ENCODE measurements at places on chromosomes 5 and 9.

DNA sequence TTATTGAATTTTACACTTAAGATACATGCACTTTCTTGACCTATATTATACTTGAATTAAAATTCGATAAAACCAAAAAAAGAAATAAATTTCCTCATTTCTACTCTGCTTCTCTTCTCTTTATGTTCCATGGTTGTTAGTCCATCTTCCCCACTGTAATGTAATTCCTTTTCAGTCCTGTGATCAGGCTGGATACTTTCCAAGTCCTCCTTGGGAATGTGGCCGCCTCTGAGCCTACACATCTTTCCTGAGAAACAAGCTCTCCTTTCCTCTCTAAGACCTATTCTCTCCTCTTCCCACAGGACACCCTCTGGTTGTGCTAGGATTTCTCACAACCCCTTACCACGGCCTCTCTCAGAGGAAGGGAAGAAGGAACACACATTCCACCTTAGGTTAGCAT is 285.1 kb downstream of the DNAH5 start:
- no peaks in the 10 kb centered on the region for H3K27me3 ChIP-seq
- DNase-seq: no peak
- H3K4me1 ChIP-seq: no peaks in the 10 kb centered on the region
- no peak overlapping the region for H3K27ac ChIP-seq
- H3K36me3 ChIP-seq: no peaks in the 10 kb centered on the region

GRCh38 chr5:158727136-158727535 is 372.6 kb downstream of the EBF1 start:
- peak; percentile 26 for DNase-seq
- H3K36me3 ChIP-seq: no peaks in the 10 kb centered on the region
- no peak overlapping the region for H3K27ac ChIP-seq
- no peaks in the 10 kb centered on the region for H3K27me3 ChIP-seq
- H3K4me3 ChIP-seq: no peak overlapping the region
- H3K4me1 ChIP-seq: no peaks in the 10 kb centered on the region

DNA sequence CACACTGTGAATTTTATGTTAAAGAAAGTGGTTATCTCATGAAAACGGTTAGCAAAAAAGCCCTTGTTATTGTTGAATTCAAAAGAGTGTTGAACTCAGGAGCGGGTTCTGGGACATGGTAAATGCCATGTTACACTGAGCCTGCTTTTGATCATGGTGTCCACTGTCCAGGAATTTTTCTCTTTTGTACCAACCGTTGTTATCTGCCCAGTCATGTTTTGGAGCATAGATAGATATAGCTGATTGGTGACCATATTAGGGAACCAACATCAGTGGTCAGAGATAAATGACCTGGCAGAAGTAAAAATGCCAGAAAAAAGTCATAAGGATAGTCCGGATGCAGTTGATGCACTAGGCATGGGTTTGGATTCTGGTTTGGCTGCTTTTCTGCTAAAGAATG is 29.3 kb downstream of the DOCK2 start:
- no peaks in the 10 kb centered on the region for H3K27me3 ChIP-seq
- no peak for DNase-seq
- no peaks in the 10 kb centered on the region for H3K36me3 ChIP-seq
- H3K4me1 ChIP-seq: no peaks in the 10 kb centered on the region
- H3K27ac ChIP-seq: no peak overlapping the region

DNA sequence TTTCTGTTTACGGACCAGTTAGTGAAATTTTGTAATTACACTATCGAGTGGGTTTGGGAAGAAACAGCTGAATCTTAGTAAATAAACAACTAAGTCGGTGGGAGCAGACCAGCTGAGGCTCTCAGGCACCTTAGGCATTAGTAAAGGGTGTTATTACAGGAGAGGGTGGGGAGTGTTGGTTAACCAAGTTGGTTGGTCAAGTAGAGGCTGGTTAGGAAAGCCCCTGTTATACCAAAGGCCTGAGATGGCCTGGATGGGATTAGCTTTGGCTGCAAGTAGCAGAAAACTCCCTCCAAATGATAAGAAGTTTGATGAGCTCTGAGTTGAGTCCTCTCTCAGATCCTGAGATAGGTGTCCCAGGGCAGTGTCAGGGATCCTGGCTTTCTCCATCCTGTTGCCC is 81.3 kb downstream of the PPARGC1B start:
- no peak overlapping the region for H3K4me3 ChIP-seq
- H3K27me3 ChIP-seq: no peaks in the 10 kb centered on the region
- no peak overlapping the region for H3K27ac ChIP-seq
- no peaks in the 10 kb centered on the region for H3K36me3 ChIP-seq
- no peak for DNase-seq

GRCh38 chr5:42953041-42953440 is 87.1 kb downstream of the ANXA2R start:
- no peaks in the 10 kb centered on the region for H3K27me3 ChIP-seq
- no peaks in the 10 kb centered on the region for H3K4me1 ChIP-seq
- DNase-seq: no peak
- H3K27ac ChIP-seq: no peak overlapping the region
- H3K4me3 ChIP-seq: no peak overlapping the region

DNA sequence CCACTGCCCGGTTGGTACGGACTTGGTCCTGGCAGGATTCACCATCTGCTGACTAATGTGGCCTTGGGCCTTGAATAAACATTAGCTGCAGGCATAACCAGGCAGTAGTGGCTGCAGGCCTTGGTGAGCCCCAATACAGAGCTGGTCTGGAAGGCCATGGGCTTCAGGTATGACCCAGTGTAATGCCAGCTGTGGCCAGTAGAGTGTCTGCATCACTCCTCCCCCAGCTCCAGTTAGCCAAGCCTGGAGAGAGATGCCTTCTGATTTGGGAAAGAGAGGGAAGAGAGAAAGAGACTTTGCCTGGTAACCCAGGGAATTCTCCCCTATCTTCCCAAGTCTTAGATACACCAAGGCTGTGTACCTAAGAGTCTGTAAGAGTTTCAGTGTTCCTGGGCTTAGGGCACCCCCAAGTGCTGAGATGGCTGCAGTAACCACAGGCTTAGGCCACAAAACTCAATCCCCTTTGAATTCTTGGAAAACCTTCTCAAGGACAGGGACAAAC is 5.6 kb upstream of the C5 start:
- H3K4me1 ChIP-seq: peaks cover 2% of the 10 kb centered on the region
- DNase-seq: no peak
- no peak overlapping the region for H3K27ac ChIP-seq
- no peaks in the 10 kb centered on the region for H3K36me3 ChIP-seq

DNA sequence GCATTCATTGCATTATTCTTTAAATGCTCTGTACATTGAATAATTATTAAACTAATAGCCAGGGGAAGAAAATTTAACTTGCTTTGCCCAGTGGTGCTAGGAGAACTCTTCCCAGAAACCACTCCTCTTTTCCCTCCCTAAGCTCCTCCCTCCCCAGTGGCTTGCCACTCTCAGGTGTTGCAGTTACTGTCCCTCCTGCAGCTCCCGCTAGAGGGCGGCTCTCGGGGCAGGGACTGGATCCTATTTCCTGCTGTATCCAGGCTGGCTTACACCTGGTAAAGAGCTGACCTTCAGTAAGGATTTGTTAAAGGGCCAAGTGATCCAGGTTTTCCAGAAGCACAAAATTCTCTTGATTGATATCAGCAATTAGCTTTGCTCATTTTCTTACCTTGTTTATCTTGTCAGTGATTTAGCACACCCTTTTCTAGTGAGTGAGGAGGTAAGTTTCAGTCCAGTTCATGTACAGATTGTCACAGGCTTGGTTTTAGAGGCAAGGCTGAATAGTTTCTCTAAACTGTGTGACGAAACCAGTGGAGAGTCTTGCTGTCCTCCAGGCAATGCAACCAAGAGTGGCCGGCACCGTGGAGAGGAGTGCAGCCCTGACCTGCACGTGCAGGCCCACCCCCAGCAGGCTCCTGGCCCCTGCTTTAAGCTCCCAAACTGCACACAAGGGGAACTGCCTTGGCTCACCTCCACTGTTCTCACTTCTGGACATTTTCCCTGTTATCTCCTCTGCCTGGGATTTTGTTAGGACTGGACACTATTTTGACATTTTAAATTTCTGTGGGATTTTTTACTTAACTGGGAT is 423.8 kb downstream of the SPOCK1 start:
- H3K36me3 ChIP-seq: no peaks in the 10 kb centered on the region
- no peaks in the 10 kb centered on the region for H3K4me1 ChIP-seq
- H3K4me3 ChIP-seq: no peak overlapping the region
- peak; percentile 79 for DNase-seq

DNA sequence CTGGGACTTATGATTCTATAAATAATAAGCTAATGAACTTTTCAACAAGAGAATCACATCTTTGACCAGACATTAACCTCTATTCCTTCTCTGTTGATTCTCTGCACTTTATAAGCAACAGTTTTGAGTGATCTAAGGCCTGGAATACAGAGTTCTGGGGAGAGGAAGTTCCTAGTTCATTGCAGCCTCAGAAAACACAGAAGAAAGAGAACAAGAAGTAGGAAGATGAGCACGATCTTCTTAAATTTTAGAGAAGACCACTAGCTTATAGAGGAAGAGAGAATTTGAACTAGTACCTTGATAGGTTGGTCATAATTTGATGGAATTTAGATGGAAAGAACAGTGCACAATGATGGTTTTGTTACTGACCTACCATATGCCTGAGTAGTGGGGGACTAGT is 8.5 kb upstream of the C9orf72 start:
- no peaks in the 10 kb centered on the region for H3K36me3 ChIP-seq
- no peaks in the 10 kb centered on the region for H3K27me3 ChIP-seq
- no peaks in the 10 kb centered on the region for H3K4me1 ChIP-seq

DNA sequence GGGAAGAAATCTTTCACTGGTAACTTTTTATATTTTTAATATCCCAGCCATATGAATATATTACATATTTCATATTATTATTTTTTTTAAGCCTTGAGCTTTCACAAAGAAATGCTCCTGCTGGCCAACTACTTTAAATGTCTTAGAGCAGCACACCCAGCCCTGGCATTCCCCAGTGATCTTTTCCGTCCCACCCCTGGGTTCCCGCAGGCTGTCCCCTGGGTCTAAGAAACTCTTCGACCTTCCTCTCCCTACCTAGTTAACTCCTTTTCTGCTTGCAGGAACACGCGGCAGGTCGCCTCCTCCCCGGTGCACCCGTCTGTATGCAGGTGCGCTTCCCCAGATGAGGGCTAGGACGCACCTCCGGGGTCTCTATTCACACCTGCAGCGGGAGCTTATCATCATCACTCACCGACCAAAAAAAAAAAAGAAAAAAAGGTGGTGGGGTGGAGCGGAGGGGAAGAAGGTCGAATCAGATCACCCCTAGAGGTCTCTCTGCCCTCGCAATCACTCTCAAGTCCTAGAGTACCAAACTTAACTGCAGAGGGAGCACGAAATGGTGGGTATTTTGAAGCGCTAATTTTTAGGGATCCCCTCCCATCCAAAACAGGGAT is 696 bp downstream of the ZFP62 start:
- no peak for DNase-seq
- H3K27me3 ChIP-seq: no peaks in the 10 kb centered on the region
- peak overlapping the region; percentile 93 for H3K27ac ChIP-seq
- H3K4me1 ChIP-seq: no peaks in the 10 kb centered on the region
- peaks cover 5% of the 10 kb centered on the region for H3K36me3 ChIP-seq
- peak overlapping the region; percentile 97 for H3K4me3 ChIP-seq

GRCh38 chr5:150485693-150486401 is 22.1 kb upstream of the NDST1 start:
- peak overlapping the region; percentile 100 for H3K27ac ChIP-seq
- peak overlapping the region; percentile 95 for H3K4me3 ChIP-seq
- H3K4me1 ChIP-seq: peaks cover 54% of the 10 kb centered on the region
- H3K27me3 ChIP-seq: no peaks in the 10 kb centered on the region

GRCh38 chr9:131434673-131435072 is 40.8 kb downstream of the PRRC2B start:
- H3K4me3 ChIP-seq: no peak overlapping the region
- no peak overlapping the region for H3K27ac ChIP-seq
- peaks cover 54% of the 10 kb centered on the region for H3K36me3 ChIP-seq
- peaks cover 8% of the 10 kb centered on the region for H3K4me1 ChIP-seq
- no peaks in the 10 kb centered on the region for H3K27me3 ChIP-seq

DNA sequence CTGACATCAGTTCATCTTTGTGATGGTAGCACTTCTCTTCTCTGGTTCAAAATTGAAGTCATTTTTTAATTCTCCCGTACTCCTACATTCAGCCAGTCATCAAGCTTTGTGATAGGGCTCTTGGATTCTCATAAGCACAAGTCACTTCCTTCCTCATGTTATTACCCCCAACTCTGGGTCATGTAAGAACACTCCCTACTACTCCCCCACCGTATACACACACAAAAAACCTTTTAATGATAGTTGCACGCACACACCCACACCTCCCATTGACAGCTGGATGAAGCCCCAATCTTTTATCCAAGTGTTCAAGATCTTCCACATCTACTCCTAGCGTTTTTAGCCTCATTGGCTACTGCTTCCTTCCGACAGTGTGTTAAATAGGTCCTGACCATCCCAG is 16.8 kb downstream of the KDM3B start:
- H3K27ac ChIP-seq: no peak overlapping the region
- H3K36me3 ChIP-seq: peaks cover 6% of the 10 kb centered on the region
- H3K4me3 ChIP-seq: no peak overlapping the region
- peaks cover 6% of the 10 kb centered on the region for H3K4me1 ChIP-seq
- no peaks in the 10 kb centered on the region for H3K27me3 ChIP-seq

- H3K36me3 ChIP-seq: peaks cover 2% of the 10 kb centered on the region
- DNase-seq: peak; percentile 3
- H3K27me3 ChIP-seq: no peaks in the 10 kb centered on the region
- no peaks in the 10 kb centered on the region for H3K4me1 ChIP-seq
- no peak overlapping the region for H3K4me3 ChIP-seq
These were observed 22.1 kb upstream of the PLPP6 start for GRCh38 chr9:4640027-4640426.

- no peak overlapping the region for H3K27ac ChIP-seq
- no peak overlapping the region for H3K4me3 ChIP-seq
- peaks cover 8% of the 10 kb centered on the region for H3K4me1 ChIP-seq
- no peak for DNase-seq
- peaks cover 2% of the 10 kb centered on the region for H3K36me3 ChIP-seq
These were observed 11.1 kb upstream of the CCIN start for GRCh38 chr9:36158122-36158521.

GRCh38 chr5:157558681-157559080 is 16.9 kb downstream of the ADAM19 start:
- DNase-seq: peak; percentile 51
- H3K4me1 ChIP-seq: peaks cover 15% of the 10 kb centered on the region
- H3K36me3 ChIP-seq: peaks cover 37% of the 10 kb centered on the region
- no peaks in the 10 kb centered on the region for H3K27me3 ChIP-seq
- no peak overlapping the region for H3K4me3 ChIP-seq
- H3K27ac ChIP-seq: peak overlapping the region; percentile 32

DNA sequence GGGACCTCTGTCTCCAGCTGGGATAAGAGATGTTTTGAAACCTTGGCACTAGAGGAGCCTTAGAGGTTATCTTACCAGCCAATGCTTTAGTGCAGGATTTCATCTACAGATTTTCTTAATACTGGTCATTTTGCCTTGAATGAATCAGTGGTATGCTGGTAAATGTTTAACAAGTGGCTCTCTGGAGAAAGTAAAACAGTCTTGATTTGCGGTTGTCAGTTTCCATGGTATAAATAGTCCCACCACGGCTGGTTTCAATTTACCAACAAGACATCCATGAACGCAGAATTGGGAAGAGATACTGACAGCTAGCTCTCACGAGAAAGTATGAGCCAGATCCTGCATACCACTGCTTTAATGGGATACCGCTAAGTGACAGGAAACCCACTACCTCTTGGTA is 56.7 kb upstream of the CXCL14 start:
- H3K27ac ChIP-seq: no peak overlapping the region
- H3K27me3 ChIP-seq: no peaks in the 10 kb centered on the region

Data from trophoblast cell (in vitro differentiated cells and primary cell).